Activated CD4-positive, alpha-beta T cell treated with anti-CD3 and anti-CD28 coated beads, Interleukin-2, amount 50 U/mL, for 24 hours (primary cell): ENCODE measurements at places on chromosomes 3 and 15.

DNA sequence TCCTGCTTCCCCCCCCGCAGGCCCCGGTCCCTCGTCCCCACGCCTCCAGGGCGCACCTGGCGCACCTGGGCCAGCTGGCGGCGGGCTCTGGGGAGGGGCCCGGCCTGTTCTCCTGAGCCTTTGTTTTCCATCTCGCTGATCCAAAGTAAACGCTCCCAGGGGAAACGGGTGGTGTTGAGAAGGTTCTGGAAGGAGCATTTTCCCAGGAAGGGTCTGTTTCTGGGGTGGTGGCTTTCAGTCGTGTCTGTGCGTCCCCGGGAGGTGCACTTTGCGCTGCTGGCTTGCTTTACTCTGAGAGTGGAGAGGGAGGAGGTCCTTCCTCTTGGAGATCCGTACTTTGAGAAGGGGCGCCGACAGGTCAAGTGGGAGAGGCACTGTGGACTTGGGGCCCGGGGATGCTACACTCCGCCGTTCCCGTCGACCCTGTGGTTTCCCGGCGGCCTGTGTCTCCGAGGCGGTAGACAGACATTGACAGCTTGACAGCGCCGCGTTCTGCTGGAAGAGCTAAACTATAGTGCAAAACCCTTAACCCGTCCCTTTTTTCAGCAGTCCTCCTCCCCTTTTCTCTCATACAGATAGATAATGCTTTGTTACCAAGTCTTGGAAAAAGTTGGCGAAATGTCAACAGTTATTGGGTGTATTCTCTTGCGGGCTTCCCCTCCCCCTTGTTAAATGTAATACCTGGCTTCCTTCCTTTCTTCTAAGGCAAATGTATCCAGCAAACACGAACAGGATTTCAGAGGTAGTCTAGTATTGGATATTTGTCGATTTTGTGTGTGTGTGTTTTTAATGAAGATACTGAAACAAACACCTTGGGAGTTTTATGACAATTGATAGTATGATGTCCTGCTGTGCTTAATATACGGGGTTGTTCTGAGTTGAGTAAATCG is 6.5 kb downstream of the TPM1 start:
- peak; percentile 12 for DNase-seq

DNA sequence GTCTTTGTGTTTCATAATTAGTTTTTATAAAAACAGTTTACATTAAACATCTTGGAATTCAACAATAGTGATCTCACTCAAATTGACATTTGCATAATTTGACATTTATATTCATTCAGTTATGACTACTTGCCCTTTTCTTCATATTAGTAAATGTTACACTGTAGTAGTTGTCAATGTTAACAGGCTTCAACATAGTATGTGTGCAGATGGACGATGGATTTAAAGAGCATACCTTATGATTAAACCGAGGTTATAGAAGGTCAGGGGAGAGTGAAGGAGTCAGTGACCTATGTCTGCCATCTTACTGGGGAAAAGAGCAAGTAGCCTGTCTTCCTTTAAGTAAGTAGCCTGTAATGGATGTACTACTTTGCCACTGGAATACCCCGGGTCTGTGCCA is 8.5 kb upstream of the CCNB2 start:
- no peak for DNase-seq

- DNase-seq, result no peak
Observed at GRCh38 chr3:59191651-59192050, 141.8 kb upstream of the CFAP20DC start.

GRCh38 chr3:24137958-24138875 is 193.1 kb downstream of the NR1D2 start:
- DNase-seq, result no peak

DNA sequence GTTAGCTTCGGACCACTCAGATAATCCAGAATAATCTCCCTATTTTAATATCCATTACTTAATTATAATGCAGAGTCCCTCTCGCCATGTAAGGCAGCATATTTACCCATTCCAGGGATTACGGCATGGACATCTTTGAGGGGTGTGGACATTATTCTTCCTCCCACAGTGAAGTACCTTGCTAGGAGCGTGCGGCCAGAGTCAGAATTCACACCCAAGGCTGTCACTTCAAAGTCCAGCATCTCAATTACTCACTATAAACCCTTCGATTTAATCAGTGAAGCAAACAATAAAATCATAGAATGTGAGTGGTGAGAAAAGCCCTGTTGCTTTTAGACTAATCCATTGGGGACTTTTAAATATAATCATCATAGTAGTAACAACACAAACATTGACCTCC is 11.6 kb downstream of the SEMA6D start:
- DNase-seq, result no peak

DNA sequence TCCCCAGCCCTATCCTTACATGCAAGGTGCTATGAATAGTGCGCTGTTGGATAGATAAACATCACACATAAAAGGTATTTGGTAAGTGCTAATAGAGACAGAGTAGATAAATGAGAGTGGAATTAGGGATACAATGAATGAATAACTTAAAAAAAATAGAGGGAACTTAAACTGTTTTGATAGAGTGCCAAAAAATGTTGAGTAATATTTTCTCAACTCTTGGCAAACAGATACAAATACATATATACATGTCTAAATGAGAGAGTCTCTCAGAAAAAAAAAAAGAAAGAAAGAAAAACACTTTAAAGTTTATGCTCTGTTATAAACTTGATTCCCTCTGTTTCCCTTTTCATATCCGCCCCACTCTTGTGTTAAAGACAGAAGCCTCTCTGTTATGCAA is 667.4 kb downstream of the ROBO2 start:
- DNase-seq, result no peak

- no peak for DNase-seq
Observed at GRCh38 chr3:63892773-63893352, 19.3 kb downstream of the SCAANT1 start.

GRCh38 chr15:35696767-35697231 is 150.8 kb upstream of the DPH6 start:
- DNase-seq, result no peak

DNA sequence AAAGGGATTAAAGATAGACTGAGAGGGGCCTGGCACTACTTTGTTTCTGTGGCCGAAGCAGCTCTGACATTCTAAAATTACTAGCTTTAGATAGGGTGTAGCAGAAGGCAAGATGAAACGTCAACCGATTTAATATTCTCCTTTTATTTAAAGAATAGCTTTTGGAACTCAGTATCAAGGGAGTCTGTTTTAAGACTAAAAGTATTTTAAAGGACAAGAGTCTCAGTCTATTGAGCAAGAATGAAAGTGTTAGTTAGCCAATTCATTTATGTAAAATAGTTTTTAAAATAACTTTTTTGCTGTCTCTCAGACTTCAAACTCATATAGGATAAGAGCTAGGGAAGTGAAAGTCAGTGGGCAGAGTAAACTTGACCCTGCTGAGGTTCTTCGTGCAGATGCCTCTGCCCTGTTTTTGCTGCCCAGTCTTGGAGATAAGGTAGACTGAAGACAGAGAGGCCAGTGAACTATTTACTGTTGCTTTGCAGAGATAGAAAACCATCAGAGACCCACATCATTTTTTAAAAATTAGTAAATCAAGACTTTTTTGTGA is 1090.9 kb downstream of the ROBO2 start:
- no peak for DNase-seq

- no peak for DNase-seq
Observed at GRCh38 chr3:141542202-141542969, 55.6 kb downstream of the RASA2 start.
